CD4-positive, alpha-beta T cell treated with Interferon alpha-2 for 1 hour (primary cell): ENCODE measurements at places on chromosomes 2 and 18.

GRCh38 chr2:181678861-181679543 is 1.3 kb downstream of the NEUROD1 start:
- no peak for DNase-seq

DNA sequence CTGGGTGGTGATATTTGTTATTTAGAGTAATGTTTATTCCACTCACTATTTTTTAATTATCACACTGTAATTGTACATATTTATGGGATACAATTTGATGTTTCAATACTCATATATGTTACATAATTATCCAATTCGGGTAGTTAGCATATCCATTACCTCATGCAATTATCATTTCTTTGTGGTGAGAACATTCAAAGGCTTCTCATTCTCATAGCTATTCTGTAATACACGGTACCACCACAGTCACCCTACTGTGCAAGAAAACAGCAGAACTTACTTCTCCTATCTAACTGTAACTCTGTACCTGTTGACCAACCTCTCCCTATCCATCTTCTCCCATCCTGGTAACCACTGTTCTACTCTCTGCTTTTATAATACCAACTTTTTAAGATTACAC is 4.6 kb downstream of the TBC1D8 start:
- no peak for DNase-seq

- no peak for DNase-seq
These were observed 15.8 kb downstream of the CCDC74A start for GRCh38 chr2:131543385-131543891.

DNA sequence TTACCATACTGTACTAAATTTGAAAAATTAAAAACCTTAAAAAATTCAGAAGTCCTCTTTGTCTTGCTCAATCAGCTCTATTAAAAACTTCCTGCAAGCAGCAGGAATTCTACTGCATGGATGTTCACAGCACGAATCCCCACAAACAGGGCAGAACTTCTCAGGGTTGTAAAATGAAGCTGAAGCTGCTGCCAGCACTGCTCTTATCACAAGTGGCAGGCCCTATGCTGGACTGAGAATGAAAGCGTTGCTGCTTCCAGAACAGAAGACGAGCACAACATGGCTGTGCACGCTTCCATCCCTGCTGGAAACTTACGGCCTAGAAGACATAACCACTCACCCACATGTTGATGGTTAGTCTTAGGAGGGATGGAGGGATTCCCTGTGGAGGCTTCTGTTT is 134.0 kb downstream of the RAB3GAP1 start:
- DNase-seq: no peak

DNA sequence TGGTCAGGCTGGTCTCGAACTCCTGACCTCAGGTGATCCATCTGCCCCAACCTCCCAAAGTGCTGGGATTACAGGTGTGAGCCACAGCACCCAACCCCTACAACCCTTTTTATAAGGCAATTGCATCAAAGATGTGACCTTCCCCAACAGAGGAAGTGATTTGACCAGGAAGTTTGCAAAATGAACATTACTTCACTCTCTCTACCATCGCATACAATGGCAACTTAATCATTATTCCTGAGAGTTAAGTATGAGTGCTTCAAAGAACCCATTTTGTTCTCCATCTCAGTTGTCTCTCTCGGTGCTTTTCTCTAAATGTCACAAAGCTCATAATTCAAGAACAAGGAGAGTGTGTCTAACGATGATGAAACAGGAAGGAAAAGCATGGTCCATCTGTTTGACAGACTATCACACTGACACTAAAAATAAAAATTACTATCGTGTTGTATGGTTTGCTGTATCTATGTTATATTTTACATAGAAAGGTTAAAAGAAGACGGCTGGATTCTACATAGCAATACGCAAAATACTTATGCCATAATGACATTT is 18.1 kb upstream of the CREG2 start:
- DNase-seq: no peak

DNA sequence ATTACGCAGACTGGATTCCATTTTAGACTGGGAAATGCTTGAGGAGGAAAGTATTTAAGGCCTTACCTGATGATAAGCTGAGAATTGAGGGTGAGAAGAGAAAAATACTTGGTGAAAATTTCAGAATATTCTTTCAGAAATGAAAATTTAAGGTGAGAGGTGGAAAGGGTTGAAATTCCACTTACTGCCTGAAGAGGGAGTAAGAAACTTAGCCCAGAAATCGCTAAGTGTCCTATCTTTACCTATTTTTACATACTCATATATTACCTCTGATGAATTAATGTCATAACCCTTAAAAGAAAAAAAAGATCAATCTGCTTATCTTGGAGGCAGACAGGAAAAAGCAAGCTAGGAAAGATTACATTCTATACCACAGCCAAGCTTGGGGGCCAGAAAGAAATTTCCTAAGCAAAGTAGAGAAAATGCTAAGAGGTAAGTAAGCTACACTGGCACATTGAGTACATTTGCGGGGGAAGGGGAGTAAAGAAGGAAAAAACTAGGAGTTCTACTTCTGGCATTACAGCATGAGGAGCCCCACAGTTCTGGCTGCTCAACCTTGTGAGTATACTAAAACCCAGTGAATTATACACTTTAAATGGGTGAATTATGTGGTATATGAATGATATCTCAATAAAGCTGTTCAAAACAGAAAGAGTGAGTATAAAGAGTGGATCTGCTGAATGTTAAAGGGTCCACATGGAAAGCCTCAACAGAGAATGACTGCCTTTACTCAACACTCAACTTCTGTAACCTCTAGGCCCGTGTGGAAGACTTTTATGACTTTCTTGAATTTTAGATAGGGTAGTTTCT is 33.8 kb downstream of the SMC6 start:
- no peak for DNase-seq

- DNase-seq: no peak
These were observed 290.6 kb downstream of the NDUFA10 start for GRCh38 chr2:239734436-239735005.

GRCh38 chr2:43950383-43951008 is 45.3 kb downstream of the LRPPRC start:
- DNase-seq: peak; percentile 60

DNA sequence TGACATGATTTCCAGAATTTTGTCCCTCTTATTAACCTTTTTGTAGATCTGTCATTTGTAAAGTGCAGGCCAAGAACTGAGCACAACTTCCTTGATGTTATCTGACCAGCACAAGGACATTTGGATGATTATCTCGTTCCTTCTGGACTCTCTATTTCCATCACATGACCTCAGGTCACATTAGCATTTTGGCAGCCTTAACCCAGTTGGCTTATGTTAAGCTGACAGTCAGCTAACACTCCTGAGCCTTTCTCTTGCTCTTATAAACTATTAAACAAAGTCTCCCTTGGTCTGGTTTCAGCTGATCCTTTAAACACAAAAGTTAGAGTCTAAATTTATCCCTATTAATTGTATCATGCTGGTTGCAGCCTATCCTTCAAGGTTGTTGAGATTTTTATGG is 167.2 kb upstream of the RBBP8 start:
- DNase-seq: no peak

GRCh38 chr2:153474407-153474806 is 4.2 kb downstream of the RPRM start:
- no peak for DNase-seq

GRCh38 chr2:145199827-145200706 is 680.1 kb upstream of the ZEB2 start:
- DNase-seq: no peak

- DNase-seq: no peak
These were observed 14.9 kb upstream of the ZNF385B start for GRCh38 chr2:179876266-179876665.

DNA sequence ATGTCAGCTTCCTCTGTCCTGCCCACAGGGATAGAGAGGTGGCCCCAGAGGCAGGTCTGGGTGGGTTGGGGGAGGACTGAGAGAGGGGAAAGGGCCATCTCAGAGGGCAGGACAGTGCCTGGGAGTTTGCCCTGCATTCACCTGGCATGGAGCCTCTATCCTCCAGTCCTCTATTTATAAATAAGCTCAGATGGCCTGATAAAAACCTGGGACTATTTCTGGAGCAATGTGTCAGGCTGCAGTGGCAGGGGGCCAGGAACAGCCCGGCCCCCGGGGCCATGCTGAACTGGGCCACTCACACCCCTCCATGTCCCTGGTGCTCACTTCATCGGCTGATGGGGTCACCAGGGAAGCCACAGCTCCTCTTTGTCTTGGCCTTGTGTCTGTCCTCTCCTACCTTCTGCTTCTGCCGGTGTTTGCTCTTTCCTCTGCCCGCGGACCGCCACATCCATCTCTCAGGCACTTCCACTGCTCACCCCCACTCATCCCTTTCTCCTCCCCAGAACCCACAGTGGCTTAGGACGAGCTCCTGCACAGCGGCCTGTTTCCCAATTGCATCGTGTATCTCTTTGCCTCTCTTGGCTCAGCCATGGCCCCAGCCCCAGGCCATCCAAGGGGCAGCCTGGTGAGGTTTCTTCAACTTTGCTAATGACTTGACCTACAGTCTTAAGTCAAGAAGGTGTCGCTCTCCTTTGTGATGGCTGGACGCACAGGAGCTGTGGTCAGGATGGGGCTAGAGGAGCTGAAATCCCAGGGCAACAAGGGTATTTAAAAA is 38.8 kb downstream of the SCTR start:
- no peak for DNase-seq

DNA sequence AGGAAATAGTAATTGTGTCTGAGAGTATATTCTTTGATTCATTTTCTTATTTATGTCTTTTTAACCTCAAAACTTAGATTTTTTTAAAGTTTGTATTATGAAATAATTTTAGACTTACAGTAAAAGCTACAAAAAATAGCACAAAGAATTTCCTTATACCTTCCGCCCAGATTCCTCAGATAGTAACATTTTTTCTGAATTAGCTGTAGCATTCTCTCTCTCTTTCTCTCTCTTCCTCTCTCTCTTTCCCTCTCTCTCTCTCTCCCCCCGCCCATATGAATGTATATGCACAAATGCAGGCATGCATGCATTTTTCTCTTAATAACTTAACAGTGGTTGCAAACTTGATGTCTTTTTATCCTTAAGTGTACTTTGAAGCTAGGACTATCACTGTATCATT is 361.1 kb upstream of the NRP2 start:
- no peak for DNase-seq
